ENCODE measurements at places on chromosomes 11 and 22.

DNA sequence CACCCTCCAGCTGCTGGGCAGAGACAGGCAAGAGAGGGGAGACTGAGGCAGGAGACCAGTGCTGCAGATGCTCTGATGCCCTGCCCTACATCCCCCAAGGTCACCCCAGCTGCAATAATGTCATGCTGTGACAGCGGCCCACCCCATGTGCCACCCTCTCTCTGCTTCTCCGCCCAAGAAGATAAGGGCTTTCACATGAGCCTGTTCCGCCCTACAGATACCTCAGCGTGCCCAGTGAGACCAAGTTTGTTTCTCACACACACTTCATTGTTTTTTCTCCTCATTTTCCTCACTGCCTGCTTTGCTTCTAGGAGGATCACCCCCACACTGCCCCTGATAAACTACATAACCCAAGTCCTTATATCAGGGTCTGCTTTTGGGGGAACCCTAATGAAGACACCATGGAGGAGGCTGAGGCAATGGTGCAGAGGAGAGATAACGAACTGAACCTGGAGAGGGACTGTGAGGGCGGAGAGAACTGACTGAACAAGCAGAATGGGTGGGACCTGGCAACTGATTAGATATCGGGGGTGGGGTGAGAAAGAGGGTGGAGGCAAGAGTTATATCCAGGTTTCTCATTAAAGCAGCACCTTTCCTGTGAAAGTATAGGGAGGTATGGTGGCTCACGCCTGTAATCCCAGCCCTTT, 37.5 kb upstream of the TSKU start:
- DNase-seq, result no peak

GRCh38 chr11:82529936-82530335, 203.7 kb downstream of the FAM181B start:
- DNase-seq, result no peak

- no peak for DNase-seq
Observed at GRCh38 chr11:70595452-70595851, 197.1 kb downstream of the CTTN start.

DNA sequence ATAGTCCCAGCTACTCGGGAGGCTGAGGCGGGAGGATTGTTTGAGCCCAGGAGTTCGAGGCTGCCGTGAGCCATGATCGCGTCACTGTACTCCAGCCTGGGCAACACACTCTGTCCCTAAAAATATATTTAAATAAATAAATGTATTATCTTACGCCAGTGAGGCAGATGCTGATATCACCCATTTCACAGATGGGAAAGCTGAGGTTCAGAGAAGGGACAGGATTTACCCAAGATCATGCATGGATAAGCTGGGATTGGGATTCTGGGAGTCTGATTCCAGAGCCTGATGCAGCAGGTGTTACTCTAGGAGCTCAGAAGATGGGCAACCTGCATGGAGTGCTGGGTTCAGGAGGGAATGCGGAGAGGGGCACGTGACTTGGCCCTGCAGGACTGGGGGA, 17.8 kb downstream of the SGSM1 start:
- DNase-seq, result no peak

- no peak for DNase-seq
Observed at GRCh38 chr11:95324826-95325225, 93.8 kb upstream of the SESN3 start.

DNA sequence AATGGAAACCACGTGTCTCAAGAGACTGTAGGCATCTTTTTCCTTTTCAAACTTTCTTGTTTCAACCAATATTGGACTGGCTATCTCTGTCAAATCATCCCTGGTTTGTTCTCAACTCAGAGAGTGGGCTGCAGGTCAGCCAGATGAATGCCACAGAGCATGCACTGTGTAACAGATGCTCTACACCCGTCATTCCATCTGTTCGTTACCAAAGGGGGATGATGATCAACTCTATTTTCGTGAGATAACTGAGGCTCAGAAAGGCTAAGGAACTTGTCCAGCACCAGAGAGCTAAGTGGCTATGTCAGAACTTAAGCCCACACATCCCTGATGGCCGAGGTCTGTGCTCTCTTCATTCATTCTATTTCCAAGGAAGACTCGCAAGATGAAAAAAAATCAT, 42.1 kb downstream of the SLC1A2 start:
- DNase-seq, result no peak

GRCh38 chr11:14612694-14613093, 30.9 kb upstream of the PDE3B start:
- no peak for DNase-seq

- DNase-seq, result no peak
Observed at GRCh38 chr11:119100246-119100970, 1.2 kb downstream of the DPAGT1 start.

- DNase-seq, result no peak
Observed at GRCh38 chr11:207863-208180, 314 bp downstream of the RIC8A start.

DNA sequence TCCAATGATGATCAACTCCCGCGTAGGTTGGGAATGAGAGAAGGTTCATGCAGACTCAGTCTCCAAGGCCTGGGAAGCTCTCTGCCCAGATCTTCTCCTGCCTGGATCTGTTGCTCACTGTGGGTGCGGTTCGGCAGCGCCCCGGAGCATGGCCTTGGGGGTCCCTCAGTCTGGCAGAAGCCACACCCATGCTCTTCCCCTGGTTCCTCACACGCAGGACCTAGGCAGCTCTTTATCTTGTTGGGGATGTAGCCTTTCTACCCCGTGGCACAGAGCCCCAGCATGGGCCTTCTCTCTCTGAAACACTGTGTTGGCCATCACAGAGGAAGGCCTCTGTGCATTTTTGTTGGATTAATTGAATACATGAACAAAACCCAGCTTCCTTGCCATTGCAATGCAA, 1461.6 kb downstream of the BRD1 start:
- no peak for DNase-seq

- peak; percentile 45 for DNase-seq
Observed at GRCh38 chr11:77547863-77548551, 41.7 kb upstream of the AQP11 start.

- peak; percentile 36 for DNase-seq
Observed at GRCh38 chr22:18156878-18157713, 7.1 kb downstream of the USP18 start.

DNA sequence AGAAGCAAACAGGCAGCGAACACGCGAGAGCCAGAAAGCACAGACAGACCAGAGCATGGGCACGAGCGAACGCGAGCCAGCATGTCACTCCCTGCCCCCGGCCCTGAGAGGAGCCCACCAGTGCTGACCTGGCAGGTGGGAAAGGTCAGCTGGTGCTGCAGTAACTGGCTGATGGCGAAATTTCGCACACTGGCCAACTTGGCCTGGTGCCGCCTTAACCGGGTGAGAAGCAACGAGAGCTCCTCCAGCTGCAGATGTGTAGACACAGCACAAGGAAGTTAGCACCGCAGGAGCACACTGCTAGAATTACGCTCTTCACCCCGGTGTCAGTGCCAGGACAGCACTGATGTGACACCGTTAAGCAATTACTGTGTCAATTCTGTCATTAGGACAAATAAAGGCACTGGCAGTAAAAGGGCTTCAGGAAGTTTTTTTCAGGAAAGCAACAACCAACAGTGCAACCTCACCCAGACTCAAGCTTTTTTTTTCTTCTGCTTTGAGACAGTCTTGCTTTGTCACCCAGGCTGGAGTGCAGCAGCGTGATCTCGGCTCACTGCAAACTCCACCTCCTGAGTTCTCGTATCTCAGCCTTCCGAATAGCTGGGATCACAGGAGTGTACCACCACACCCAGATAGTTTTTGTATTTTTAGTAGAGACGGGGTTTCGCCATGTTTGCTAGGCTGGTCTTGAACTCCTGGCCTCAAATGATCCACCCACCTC, 76.8 kb downstream of the C11orf58 start:
- DNase-seq, result no peak

DNA sequence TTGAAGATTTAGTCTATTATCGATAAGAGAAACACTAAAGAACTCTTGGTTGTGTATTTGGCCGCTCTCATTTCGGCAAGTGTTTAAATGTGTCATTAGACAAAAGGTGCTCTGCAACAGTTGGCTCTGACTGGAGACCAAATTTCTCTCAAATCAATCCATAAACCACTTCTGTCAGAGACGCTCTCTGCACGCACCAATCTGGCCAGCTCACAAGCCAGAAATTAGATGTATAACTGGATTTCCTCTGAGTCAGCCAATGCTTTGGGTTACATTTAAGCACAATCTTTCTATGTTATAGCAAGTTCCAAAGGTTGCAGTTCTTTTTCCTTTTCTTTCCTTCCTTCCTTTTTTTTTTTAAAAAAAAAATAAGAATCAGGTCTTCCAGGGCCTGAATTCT, 17.6 kb upstream of the PARVA start:
- DNase-seq, result no peak

DNA sequence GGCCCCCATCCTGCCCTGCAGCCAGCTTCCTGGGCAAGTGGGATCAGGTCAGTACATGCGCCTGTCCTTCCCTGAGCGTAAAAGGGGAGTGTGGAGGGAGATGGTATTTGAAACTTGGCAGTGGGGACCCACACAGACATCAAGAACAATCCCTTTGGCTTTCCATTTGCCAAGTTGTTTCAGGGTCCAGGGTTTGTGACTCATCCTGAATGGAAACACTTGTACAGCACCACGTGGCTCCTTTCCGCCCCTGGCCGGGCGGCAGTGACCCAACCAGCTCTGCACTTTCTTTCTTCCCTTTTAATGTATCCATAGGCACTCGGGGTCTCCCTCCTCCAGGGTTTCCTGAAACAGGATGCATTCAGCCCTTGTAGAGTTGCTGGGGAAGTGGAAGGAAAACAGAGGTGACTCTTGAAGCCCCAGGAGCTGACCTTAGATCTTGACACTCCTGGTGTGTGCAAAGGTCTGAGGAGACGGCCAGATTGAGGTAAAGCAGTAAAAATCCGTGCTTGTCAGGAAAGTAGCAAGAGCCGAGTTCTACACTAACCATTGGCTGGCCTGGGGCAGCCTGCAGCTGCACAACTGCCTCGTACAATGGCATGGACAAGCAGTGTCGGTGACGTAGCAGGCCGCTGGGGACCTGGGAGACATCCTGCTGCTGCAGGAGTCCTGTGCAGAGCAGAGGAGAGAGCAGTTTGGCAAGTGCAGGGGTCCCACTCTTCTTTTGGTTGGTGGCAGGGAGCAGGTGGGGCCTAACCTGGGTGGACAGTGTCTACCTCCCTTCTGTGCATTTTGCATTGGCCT, 189.8 kb downstream of the SNX19 start:
- no peak for DNase-seq

- DNase-seq, result no peak
Observed at GRCh38 chr11:22392561-22392960, 54.4 kb downstream of the SLC17A6 start.

- DNase-seq, result no peak
Observed at GRCh38 chr11:3085052-3085451, 27.8 kb upstream of the CARS1 start.

GRCh38 chr22:45769569-45770210, 98.1 kb downstream of the ATXN10 start:
- DNase-seq, result no peak

GRCh38 chr11:43419460-43419859, 60.7 kb downstream of the TTC17 start:
- peak; percentile 1 for DNase-seq

GRCh38 chr11:32233276-32233675, 142.4 kb downstream of the RCN1 start:
- DNase-seq, result no peak

GRCh38 chr22:48981371-48982061, 846.2 kb downstream of the BRD1 start:
- no peak for DNase-seq

- DNase-seq, result no peak
Observed at GRCh38 chr11:120339394-120339890, 3.2 kb downstream of the ARHGEF12 start.

GRCh38 chr22:40679964-40680818, 907 bp downstream of the MCHR1 start:
- DNase-seq, result no peak

DNA sequence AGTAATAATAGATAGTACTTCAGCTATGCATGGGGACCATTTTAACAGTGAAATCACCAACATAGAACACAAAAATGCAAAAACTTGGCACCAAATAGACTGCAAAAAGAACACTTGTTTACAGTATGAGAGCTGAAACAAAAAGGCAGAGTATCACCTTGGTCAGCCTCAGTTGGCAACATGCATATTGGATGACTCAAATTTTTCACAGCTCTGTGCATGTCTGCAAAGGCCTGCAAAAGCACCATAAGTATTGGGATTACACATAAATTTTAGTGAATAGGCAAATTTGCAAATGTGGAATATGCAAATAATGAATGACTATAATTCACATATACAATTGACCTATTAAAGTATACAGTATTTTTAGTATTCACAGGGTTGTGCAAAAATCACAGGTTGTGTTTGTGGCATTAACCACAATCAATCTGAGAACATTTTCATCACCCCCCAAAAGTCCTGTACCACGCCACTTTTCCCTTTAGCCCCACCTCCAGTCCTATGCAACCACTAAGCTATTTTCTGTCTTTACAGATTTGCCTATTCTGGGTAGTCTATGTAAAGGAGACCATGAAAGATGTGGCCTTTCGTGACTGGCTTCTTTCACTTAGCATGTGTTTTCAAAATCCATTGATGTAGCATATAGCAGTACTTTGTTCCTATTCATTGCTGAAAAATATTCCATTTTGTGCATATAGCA, 47.2 kb downstream of the CCDC15 start:
- no peak for DNase-seq

DNA sequence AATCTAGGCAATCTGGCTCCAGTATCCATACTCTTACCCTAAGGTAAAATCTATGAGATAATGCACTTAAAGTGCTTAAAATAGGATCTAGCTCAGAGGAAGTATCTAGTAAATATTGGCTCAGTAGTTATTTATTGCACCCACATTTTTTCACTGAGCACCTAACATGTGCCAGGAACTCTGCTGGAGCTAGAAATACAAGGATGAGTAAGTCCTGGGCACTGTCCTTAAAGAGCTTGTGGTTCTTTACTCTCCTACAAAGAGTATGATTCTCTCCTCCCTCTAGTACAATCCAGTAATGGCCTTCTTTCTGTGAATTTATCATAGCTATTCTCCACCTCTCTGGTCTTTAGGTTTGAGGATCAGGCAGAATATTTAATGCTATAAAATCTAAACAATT, 59.2 kb downstream of the DEUP1 start:
- DNase-seq, result no peak

- DNase-seq, result no peak
Observed at GRCh38 chr22:28914201-28914600, 30.8 kb downstream of the ZNRF3 start.

DNA sequence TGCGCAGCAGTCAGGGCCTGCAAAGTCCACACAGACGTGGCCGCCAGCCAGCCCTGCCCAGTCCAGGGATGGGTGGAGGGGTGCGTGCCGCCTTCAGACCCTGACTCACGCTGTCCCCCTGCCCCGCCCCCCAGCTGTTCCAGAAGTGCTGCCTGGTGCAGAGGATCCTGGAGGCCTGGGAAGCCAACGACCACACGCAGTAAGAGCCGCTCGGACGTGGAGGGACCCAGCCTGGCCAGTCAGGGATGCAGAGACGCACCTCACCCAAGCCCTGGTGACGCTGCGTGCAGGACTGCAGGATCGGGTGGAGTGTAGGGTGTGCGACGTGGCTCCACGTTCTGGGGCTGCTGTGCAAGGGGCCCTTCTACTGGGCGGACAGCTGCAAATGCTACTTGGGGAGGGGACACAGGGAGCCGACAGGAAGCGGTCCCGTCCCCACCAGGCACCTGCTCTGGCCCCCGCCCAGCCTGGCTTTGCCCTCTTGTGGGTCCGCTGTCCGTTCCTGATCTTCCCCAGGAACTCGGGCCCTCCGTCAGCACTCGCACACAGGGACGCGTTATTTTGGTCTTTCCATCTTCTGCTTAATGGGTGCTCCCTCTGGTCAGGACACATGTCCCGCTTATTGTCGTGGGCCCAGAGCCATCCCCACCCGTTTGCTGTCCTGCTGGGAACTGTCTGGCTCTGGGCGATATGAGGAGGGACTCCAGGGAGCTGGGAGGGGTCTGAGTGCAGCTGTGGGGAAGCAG, 42.5 kb downstream of the SBF1 start:
- DNase-seq, result no peak

- no peak for DNase-seq
Observed at GRCh38 chr11:38594895-38595294, 1996.9 kb upstream of the RAG2 start.

All from CD4-positive, alpha-beta T cell treated with Interleukin-6 at 100 ng/mL for 8 hours (primary cell).